Stimulated activated CD4-positive, alpha-beta T cell treated with anti-CD3 and anti-CD28 coated beads, Interleukin-1b, Interleukin-23, amount 100 ng/mL, for 1 hour (primary cell): ENCODE measurements at places on chromosomes 12 and 14.
A peak's percentile ranks its signal among the peaks of the same experiment; 100 is the strongest.

DNA sequence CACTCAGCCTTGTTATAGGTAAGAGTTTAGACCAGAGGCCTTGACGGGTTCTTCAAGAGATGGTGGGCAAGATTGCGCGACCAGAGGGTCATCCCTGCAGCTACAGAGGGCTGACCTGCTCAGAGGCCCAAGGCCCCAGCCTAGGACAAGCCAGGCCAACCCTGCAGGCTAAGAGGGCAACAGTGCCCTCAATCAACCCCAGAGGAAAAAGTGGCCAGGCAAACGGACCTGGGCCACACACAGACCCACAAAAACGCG lies 1.3 kb downstream of the SSH1 start:
- DNase-seq: no peak

DNA sequence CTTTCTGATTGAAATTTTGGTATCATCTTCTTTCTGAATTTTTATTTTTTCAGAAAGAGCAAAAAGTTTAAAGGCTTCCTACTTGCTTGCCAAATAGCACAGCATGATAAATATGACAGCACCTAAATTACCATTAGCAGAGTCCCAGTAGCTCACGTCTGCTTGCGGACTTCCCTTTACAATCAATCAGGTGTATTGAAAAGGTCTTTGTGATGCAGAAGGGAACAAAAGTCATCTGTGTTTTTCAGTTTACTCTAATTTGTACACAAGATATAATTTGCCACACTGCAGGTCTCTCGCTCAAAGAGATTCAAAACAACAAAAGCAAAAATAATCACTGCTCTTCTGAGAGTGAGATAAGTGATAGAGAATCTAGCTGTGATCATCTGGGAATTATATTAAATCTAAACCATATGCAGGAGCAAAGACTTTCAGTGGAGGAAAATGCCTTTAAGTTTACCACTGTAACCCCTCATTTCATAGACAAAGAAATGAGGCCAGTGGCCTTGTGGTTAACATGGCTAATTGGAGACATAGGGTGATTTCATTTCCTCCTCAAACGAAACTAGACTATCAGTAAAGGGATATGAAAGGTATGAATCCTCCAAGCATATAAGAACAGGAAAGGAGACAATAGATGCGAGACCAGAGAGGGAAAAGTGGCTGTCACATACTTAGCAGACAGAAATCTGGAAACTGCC lies 240.8 kb upstream of the TMPO start:
- no peak for DNase-seq

- no peak for DNase-seq
These were observed 30.5 kb downstream of the USP44 start for GRCh38 chr12:95520816-95521215.

GRCh38 chr12:104310751-104311633 lies 7.5 kb downstream of the EID3 start:
- no peak for DNase-seq

GRCh38 chr14:105294142-105294597 lies 6.6 kb downstream of the BRF1 start:
- DNase-seq: no peak

DNA sequence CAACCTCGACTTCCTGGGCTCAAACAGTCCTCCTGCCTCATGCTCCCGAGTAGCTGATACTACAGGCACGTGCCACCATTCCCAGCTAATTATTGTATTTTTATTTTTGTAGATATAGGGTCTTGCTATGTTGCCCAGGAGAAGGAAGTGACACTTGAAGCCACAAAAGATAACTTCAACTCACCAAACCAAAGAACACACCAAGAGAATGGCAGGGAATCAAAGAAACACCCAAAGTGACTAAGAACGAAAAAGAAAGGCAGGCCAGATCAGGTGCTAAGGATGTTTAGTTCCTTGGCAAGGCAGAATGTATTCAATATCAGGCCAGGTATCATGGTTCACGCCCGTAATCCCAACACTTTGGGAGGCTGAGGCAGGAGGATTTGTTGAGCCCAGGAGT lies 10.1 kb upstream of the TPCN1 start:
- DNase-seq: no peak

GRCh38 chr14:43914041-43914693 lies 592.9 kb downstream of the FSCB start:
- no peak for DNase-seq

DNA sequence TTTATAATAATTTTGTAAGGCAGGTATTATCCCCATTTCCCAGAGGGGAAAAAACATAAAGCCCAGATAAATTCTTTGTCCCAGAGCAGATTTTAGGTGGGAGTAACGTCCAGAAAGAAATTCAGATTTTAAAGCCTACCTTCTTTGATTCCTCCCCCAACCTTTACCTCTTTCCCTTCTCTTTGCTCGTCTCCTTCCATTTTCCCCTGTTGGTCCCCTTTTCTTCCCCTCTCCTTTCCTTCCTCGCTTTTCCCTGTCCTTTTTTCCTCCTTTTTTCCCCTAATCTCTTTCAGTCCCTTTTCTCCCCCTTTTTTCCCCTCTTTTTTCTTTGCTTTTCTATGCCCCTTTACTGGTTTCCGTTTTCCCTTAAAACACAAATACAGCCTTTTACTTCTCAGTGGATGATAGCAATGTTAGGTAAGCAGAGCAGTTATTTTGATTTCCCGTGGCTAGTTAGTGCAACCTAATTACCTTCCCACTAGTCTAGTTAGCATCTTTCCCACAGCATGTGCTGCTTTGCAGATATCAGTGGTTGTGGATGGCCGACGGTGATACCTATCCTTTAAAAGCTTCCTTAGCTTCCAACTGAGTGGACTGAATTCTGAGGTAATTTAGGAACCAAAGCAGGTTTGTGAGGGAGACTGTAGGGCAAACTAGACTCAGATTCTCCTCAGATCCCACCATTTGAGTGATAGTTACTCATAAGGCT lies 10.9 kb upstream of the AKAP6 start:
- no peak for DNase-seq

- no peak for DNase-seq
These were observed 26.3 kb downstream of the CLMN start for GRCh38 chr14:95293449-95293848.

- DNase-seq: no peak
These were observed 53.0 kb upstream of the CORO1C start for GRCh38 chr12:108784270-108784669.

DNA sequence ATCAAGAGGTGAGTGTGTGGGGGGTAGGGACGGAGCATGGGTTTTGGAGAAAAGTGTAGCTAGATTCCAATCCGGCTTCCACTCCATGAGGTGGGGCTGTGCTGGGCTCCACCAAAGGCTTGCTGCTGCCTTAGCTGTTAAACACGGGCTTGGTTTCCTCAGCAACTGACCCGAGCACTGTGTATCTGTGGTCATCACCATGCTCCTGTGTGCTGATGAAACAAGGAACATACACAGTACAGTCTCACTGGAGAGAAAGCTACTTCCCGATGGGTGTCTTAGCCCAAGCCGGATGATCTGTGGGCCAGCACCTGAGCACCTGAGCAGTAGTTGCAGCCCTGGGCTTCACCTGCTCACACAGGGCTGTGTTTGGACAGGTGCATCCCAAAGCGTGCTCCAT lies 52.9 kb upstream of the VRK1 start:
- no peak for DNase-seq

GRCh38 chr14:100747021-100747586 lies 20.4 kb downstream of the DLK1 start:
- DNase-seq: no peak

DNA sequence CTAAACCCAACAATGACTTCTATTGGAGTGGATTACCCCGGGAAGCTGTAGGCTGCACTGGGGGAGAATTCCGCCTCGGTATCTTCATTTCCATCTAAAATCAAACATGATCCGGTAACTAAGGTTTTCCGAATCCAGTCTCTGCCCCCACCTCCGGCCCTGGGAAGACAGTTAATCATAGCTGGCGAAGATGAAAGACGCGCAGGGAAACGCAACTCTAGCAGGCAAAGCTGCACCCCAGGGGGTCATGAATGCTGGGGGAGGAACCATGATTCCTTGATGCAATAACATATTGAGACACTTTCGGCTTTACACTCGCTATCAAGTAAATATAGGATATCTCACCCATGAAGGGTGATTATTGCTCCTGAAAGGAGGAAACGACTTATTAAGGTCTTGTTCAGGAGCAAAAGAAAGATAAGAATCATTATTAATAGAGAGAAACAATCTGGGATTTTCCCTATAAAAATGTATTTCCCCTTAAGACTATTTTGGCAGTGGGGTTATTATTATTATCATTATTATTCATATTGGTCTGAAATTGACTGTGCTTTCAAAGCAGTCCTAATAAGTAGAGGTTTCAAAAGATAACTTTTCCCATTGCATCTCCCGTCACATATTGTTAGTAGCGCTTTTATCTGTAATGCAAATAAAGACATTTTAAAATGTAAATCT lies 614.9 kb downstream of the VRK1 start:
- no peak for DNase-seq

GRCh38 chr14:90053044-90053443 lies 8.8 kb upstream of the KCNK13 start:
- DNase-seq: no peak

GRCh38 chr14:50619569-50620141 lies 48.5 kb downstream of the SAV1 start:
- no peak for DNase-seq

GRCh38 chr12:94049718-94050117 lies 98.7 kb upstream of the PLXNC1 start:
- no peak for DNase-seq

- no peak for DNase-seq
These were observed 30.1 kb upstream of the TSPAN11 start for GRCh38 chr12:30896461-30896860.

DNA sequence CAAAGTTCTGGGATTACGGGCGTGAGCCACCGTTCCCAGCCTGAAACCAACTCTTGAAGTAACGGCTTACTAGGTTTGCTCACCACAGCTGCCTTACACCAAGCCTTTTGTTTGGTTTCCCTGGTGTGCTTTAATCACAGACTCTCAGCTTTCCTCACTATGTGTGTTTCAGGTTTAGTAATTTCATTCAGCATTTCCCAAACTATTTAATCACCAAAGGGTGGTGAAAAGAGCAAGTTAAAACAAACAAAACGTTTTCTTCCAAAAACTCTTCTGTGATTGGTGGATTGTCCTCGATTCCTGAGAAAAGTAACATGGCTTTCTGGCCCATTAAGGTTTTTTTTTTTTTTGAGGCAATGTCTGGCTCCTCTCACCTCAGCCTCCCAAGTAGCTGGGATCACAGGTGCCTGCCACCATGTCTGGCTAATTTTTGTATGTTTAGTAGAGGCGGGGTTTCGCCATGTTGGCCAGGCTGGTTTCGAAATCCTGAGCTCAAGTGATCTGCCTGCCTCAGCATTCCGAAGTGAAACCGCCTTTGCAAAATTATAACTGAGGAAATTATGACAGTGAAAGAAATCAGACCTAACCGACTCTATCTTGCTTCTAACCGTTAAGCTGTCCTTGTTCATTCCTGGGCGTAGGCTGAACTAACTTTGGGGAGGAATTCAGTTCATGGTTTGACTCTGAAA lies 1.5 kb upstream of the ZFYVE26 start:
- no peak for DNase-seq

- DNase-seq: no peak
These were observed 9.1 kb downstream of the CREBL2 start for GRCh38 chr12:12620730-12621315.

GRCh38 chr12:105071981-105072380 lies 12.3 kb downstream of the ALDH1L2 start:
- no peak for DNase-seq

GRCh38 chr12:28222081-28222700 lies 31.9 kb downstream of the CCDC91 start:
- peak; percentile 11 for DNase-seq

DNA sequence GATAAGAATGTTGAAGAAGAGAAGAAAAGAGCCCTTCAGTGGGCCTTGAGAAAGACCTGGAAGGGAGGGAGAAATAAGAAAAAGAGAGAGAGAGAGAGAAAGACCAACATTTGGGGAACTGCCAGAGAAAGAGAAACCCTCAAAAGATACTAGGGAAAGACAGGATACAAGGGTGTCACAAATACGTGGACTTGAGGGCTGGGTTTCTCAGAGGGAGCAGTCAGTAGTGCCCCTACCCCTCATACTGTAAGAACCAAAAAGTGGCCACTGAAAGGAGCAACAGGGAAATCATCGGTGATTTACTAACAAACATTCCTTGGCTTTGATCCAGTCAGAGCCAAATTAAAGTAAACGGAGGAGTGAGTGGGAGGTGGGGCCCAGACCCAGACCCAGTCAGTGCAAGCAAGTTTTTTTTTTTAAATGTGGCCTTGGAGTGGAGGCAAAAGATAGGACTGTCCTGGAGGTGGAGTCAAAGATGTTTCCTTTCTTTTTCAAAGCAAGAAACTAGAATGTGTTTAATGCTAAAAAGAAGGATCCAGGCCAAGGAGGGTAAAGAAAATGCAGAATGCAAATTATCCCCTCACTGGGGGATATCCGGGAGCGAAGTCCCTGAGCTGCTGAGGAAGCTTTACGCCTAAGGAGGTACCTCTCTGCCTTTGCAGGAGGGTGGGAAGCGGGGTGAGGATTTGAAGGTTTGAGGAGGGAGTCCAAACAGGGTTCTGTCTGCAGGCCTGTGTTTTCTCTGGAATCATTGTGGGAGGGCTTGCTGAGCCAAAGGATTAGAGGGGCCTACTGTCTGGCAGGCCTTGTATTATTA lies 143.5 kb upstream of the AMIGO2 start:
- no peak for DNase-seq

DNA sequence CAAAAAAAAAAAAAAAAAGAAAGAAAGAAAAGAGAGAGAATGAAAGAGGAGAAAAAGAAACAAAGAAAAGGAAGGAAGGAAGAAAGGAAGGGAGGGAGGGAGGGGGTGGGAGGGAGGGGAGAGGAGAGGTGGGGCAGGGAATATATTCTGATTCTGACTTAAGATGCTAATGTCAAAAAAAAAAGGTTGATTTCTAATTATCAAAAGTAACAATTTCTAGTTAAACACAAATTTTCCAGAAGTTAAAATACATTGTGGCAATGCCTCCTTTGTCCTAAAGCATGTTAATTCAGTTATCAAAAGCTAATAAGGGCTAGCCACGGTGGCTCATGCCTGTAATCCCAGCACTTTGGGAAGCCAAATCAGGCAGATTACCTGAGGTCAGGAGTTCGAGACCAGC lies 7.5 kb downstream of the MPHOSPH9 start:
- DNase-seq: no peak

GRCh38 chr12:27553941-27554340 lies 29.9 kb downstream of the PPFIBP1 start:
- DNase-seq: no peak

DNA sequence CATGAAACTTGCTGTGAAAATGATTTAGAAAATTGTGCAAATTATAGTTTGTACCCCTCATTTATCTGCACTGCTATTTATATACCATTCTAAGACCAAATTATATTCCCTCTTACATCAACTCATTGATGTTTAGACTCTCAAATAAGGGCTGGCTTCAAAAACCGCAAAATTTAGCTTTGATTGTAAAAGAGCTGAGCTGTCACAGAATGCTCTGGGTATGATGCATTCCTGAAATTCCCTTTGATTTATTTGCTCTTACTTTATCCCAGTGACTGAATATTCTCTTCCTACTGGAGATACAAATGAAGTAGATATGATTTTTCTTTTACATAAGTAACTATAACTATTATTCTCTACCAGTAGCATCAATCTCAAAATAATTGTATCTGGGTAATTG lies 78.0 kb upstream of the TMTC2 start:
- no peak for DNase-seq
